ENCODE measurements at places on chromosomes 11 and 22.

DNA sequence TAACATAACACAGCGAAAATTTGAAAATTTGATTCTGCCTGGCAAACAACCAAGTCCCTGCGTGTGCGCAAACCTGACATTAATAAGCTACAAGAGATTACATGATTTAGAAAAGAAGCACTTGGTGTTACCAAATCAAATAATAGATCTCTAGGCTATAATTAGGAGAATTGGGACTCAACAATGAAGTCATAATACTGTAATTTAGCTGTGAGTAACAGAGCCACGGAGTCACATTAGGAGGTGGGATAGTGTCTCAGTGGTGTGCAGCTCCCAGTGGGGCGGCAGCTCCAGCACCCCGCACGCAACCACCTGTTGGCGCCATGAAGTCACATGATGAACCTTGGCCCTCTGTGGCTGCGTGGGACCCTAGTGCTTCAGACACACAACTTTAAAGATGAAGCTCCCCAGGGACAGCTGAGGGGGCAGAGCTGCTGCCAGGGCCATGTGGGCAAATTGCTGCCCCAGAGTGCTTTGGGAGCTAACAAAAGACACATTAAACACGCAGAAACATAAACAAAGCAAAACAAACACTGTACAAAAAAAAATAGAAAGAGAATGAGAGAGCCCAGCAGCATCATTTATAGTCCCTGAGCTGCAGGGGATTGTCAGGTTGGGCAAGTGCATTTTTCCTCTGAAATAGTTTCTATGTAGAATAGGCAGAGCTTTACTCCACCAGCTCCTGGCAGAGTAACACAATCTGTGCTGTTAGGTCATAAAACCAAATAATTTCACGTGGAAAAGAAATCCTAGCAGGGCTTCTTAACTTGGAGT is 605.6 kb downstream of the SOX6 start:
- peak; percentile 96 for DNase-seq

DNA sequence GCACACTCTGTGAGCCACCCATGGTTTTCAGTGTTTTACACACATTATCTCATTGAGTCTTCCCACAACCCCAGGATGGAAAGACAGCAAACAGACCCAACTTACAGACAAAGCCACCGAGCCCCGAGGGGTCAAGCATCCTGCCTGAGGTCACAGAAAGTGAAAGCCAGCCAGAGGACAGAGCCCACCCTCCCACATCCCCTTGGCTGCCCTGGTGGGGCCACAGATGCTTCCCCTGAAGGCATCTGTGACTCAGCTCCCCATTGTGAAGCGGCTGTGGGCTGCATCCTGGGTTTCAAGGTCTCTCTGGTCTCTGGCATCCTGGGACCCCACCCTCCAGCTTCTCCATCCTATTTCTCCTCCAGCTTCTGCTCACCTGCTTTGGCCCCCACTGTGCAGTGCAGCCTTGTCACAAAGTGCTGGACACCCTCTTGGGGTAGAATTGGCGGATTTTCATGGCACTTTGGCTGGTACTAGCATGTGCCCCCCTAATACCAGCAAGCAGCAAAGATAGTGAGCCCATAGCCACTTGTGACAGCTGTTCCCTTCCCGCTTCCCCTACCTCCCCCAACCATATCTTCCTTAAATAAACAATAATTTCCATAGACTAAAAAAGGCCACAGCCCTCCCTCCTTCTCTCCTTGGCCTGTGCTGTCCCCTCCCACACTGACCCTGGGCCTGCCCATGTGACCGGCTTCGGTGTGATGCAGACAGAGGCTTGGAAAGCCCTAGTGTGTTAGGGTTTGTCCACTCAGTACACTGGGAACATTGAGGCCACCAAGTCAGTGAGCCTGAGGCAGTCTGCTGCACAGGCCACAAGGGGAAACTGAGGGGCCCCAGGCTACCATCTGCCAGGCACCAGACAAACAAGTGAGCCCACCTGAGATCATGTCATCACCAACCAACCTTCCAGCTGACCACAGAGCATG is 53.9 kb upstream of the SHISAL1 start:
- no peak for DNase-seq

- DNase-seq = no peak
Observed at GRCh38 chr11:122375687-122376399, 259.8 kb upstream of the BLID start.

DNA sequence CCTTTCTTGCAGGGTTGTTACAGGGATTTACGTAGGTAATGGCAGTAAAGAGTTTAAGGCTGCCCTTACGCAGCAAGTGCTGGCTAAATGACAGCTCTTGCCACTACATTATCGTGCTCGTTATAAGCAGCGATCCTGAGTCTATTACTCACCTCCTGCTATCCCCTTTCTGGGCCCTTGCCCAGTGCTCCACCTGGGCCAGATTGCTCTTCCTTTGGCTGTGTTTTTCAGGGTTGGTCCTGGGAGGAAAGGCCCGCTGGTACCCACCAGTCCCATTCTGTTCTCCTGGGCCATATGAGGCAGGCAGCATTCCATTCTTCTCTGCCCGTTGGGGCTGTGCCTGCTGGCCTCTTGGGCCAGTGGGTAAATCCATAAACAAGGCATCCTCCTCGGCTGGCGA is 87.5 kb downstream of the C11orf58 start:
- DNase-seq = no peak

Data from NCI-H1105 (cell line).